ENCODE measurements at places on chromosomes 12 and 14.

DNA sequence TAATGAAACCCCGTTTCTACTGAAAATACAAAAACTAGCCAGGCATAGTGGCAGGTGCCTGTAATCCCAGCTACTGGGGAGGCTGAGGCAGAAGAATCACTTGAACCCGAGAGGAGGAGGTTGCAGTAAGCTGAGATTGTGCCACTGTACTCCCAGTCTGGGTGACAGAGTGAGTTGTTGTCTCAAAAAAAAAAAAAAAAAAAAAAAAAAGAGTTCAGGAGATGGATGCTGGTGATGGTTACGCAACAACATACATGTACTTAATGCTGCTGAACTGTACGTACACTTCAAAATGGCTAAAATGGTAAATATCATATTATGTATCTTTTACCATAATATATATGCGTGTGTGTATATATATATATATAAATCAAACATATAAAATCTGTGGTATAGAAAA is 29.0 kb downstream of the ACTN1 start:
- DNase-seq, result no peak

- DNase-seq, result no peak
Observed at GRCh38 chr12:124979568-124979967, 9.4 kb downstream of the DHX37 start.

DNA sequence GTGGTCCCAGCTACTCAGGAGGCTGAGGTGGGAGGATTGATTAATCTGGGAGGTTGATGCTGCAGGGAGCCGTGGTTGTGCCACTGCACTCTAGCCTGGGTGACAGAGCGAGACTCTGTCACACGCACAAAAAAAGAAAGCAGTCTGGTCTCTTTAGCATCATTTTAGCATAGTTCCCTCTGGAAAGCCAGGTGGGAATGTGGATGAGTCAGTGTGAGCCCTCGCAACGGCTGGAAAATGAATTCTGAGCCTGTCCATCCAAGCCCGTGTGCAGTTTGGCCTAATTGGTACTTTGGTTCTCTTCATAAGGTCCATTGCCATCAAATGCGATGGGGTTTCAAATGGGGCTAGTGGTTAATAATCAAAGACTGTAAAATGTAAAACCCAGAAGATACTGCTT is 2.4 kb downstream of the MYL2 start:
- DNase-seq, result no peak

DNA sequence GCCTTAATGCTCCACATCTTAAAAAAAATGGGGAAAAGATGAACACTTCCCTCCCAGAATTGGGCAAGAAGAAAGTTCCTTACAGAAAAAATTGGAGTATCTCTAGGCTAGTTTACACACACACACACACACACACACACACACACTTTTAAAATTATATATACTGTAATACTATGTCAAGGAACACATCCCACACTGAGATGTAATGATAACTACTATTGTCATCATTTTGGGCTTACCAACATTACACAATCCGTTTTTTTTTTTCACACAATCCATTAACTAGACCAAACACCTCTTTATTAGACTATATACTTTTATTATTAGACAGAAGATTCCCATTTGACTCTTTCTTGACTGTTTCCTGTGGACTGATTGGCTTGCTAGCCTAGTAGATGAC is 2.5 kb downstream of the LTBR start:
- no peak for DNase-seq

GRCh38 chr14:63727231-63727735 is 582 bp downstream of the SGPP1 start:
- no peak for DNase-seq

- no peak for DNase-seq
Observed at GRCh38 chr12:91722072-91722471, 423.6 kb downstream of the BTG1 start.

DNA sequence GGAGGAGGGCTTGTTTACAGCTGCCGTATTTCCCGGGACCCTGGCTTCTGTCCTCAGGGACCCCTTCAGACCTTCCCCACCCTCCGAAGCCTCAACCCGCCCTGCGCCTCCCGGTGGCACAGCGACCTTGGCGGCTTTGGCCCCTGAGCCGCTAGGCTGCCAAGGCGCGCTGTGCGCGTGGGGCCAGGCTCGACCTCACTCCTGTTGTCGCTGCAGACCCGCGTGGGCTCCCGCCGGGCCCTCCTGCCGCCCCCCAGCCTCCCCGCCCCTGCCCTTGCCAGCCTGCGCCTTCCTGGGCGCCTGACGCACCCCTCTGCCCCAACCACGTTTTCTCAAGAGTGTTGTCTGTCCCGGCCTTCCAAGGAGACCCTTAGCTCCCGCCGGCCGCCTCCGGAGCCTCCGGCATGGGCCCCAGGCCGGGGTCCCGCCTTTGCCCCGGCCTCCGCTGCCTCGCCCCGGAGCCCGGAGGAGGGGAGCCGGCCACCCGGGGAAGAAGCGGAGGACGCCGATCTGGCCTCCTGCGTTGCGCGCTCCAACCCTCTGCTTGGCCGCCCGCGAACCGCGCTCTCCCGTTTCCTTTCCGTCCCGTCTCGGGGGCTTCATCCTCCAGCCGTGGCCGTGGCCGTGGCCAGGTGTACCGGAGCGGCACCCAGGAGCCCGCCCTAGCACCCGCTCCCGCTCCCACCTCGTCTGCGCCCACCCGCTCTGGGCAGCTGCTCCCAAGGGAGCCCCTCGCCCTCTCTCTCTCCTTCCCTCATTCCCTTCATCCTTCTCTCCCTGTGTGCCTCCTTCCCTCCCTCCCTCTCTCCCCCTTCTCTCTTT is 19.9 kb downstream of the PPP2R5C start:
- DNase-seq, result no peak

GRCh38 chr14:51870606-51871005 is 10.2 kb downstream of the GNG2 start:
- DNase-seq, result no peak

- DNase-seq, result no peak
Observed at GRCh38 chr14:20559461-20559904, 1.4 kb downstream of the RNASE9 start.

- no peak for DNase-seq
Observed at GRCh38 chr14:66237741-66238140, 248.4 kb upstream of the CCDC196 start.

- no peak for DNase-seq
Observed at GRCh38 chr12:75665216-75665615, 153.8 kb upstream of the KRR1 start.

GRCh38 chr12:95003921-95004272 is 400 bp upstream of the NDUFA12 start:
- DNase-seq, result no peak
